Stimulated activated naive CD4-positive, alpha-beta T cell treated with Interleukin-2 at 50 U/mL for 16 hours (primary cell): ENCODE measurements at places on chromosomes 7 and 10.

GRCh38 chr7:78585980-78586379, 787.4 kb downstream of the PHTF2 start:
- DNase-seq = no peak

DNA sequence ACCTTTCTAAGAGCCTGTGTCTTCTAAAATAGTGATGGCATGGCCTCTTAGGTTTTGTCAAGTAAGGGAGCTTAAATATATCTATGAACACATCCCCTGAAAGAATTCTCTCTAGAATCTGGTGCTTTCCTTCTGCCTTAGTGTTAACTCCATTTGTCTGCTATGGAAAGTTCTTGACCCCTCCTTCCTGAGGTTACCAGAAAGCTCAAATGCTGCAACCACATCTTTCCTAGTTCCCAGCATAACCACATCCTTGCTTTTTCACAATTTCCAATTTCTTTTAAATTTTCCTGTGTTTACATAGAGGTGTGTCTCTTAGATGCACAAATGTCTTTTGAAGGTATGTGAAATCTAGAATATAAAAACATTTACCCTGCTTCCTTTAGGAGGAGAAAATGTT, 16.4 kb upstream of the GSDME start:
- no peak for DNase-seq

- DNase-seq = no peak
Observed at GRCh38 chr10:74121368-74121767, 29.3 kb downstream of the AP3M1 start.

GRCh38 chr7:131764143-131764775, 207.8 kb upstream of the PODXL start:
- DNase-seq = no peak

DNA sequence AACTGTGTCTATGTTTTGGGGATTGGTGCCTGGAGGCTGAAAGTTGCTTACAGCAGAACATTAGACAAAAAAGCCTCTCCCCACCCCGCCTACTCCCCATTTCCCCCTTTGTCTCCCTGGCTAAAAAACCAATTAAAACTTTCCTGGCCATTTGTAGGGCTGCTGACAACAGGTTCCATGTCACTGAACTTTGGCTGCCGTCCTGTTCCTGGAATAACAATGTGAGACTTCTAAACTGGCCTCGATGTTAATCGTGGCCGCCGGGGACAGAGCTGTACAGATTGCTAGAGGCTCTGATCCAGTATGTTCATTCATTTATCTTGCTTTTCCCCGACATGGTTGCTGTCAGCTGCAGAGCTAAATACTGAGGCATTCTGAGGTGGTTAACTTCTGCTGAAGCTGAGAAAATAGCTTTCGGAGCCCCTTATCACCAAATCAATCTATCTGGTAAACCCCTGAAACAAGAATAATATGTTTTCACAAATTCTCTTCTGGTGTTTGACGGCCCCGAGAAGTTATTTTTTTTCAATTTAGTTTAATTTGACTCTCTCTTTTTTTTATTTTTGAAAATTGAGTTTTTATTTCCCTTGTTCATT, 271.6 kb downstream of the GFRA1 start:
- no peak for DNase-seq

- no peak for DNase-seq
Observed at GRCh38 chr10:3868271-3868664, 83.3 kb upstream of the KLF6 start.

GRCh38 chr10:67297637-67298181, 371.9 kb downstream of the LRRTM3 start:
- no peak for DNase-seq

DNA sequence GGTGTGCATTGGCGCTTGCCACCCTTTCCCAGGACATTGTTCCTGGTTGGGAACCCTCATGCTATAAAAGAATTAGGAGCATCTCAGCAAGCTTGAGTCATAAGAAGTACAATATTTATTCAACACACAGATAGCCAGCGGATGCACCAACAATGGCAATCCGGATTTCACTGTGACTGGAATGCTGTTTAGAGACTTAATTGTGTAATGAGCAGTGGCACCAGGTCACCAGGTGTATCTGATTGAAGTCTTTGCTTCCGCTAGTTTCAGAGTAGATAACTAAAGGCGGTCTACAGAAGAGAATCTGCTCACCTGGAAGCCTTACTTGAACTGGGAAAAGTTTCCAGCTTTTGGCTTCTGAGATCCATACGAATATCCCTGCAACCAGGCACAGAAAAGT, 772.3 kb upstream of the GHITM start:
- DNase-seq = no peak

- DNase-seq = no peak
Observed at GRCh38 chr10:110069502-110069982, 61.8 kb downstream of the ADD3 start.

GRCh38 chr10:43082087-43082486, 5.2 kb downstream of the RET start:
- no peak for DNase-seq

DNA sequence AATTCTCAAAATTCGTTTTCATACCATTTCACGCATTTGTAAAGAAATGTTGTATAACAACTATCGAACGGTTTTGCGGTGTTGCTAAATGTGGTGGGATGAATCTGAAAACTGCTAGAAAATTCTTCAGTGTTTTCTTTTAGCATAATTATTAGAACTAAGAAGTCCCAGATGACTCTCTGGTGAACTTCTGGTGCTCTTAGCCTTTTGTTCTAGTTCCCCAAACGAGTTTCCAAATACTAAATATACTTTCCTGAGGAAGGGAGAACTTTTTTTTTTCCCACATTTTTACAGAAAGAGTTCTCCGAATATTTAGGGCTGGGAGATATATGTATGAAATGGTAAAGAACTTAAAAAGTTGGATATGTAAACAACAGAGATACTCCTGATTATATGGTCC, 82.5 kb downstream of the ICA1 start:
- no peak for DNase-seq

- no peak for DNase-seq
Observed at GRCh38 chr7:86814661-86815379, 171.1 kb downstream of the GRM3 start.

- peak; percentile 6 for DNase-seq
Observed at GRCh38 chr10:62244785-62245467, 23.7 kb downstream of the RTKN2 start.

DNA sequence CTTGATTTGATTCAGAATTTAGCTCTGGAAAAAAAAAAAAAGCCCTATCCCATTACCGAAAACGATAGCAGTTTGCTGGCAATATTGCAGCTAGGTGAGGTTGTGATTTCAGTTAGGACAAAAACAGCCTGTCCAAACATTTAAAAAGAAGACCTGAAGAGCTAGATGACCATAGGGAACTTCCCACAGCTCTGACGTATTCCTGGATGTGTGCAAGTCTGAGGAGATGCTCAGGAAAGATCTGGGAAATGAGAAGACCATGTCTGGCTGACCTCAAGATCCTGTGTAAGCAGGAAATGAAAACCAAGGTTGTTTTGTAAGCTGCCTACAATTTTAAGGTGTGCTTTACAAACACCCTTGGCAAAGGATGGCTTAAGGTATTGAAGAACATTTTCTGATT, 88.7 kb downstream of the RAMP3 start:
- no peak for DNase-seq

- no peak for DNase-seq
Observed at GRCh38 chr10:129440247-129440646, 26.8 kb upstream of the MGMT start.

GRCh38 chr10:11325817-11326216, 285.6 kb downstream of the USP6NL start:
- no peak for DNase-seq

DNA sequence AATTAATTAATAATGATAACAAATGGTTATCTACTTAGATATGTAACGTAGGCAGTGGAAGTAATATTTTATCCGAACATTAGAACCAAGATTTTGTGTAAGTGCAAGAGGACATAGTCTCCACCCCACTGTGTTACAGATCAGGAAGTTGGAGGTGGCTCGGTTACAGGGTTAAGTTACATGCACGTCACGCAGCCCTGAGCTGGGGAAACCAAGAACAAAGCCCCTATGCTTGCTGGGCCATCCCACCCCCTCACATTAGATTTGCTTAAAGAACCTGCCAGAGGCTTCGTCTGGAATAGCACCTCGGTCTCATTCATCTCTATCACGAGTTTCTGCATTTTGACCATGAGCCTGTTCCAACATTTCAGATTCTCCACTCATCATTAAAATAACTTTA, 214.1 kb downstream of the ADARB2 start:
- no peak for DNase-seq

DNA sequence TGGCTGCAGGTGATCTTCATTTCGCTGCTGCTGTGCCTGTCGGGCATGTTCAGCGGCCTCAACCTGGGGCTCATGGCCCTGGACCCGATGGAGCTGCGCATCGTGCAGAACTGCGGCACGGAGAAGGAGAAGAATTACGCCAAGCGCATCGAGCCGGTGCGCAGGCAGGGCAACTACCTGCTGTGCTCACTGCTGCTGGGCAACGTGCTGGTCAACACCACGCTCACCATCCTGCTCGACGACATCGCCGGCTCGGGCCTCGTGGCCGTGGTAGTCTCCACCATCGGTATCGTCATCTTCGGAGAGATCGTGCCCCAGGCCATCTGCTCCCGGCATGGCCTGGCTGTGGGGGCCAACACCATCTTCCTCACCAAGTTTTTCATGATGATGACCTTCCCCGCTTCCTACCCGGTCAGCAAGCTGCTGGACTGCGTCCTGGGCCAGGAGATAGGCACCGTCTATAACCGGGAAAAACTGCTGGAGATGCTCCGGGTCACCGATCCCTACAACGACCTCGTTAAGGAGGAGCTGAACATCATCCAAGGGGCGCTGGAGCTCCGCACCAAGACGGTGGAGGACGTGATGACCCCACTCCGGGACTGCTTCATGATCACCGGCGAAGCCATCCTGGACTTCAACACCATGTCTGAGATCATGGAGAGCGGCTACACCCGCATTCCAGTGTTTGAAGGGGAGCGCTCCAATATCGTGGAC, 1.3 kb downstream of the CNNM2 start:
- no peak for DNase-seq

DNA sequence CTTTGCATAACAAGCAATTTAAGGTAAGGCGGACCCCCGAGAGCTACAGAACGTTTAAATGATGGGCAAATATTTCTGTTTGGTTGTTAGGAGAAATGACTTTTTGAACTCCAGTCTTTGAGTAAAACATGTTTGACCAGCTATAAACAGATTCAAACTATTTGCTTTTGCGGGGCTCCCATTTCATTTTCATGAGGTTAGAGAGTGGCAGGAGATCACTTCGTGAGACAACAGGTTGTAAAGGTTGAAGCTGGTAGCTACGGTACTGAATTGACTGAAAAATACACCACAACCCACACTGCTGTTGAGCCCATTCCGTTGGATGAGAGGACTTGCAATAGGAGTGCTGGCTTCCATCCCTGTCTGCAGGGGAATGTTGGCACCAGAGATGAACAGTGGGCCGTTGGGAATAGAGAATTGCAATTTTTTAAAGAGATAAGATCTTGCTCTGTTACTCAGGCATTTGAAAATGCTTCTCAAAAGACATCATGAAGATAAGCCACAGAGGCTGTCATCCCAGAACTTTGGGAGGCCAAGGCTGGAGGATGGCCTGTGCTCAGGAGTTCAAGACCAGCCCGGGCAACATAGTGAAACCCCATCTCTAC, 65.7 kb upstream of the CARD11 start:
- no peak for DNase-seq

DNA sequence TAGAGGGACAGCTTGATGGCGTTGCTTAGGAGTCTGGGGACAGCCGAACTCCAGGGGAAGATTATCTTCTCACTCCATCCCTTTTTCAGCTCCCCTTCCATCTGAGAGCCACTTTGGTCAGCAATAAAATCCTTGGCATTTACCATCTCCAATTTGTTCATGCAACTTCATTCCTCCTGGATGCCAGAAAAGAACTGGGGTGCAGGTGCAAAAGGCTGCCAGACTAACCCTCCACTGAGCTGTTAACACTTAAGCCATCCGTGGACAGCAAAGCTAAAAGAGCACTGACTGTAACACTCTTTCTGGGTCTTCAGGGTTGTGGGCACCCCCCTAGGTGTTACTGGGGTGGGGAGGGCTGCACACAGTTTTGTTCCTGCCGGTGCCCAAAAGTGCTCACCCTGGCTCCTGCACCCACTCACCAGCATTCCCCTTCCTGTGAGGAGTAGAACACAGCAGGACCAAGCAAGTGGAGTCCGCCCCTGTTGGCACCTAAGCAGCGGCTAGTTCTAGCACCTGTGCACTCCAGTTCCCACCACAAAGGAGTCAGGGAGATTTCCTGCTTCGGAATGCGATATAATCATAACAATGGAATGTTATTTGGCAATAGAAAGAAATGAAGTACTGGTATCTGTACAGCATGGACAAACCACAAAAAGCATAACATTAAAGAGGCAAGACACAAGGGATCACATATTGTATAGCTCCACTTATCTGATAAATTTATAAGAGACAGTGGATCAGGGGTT, 95.1 kb downstream of the NPY start:
- no peak for DNase-seq

- DNase-seq = no peak
Observed at GRCh38 chr10:81524467-81524866, 350.5 kb upstream of the NRG3 start.

- no peak for DNase-seq
Observed at GRCh38 chr10:131166486-131166885, 145.0 kb downstream of the TCERG1L start.

- no peak for DNase-seq
Observed at GRCh38 chr10:30495687-30496086, 61.7 kb downstream of the MAP3K8 start.

DNA sequence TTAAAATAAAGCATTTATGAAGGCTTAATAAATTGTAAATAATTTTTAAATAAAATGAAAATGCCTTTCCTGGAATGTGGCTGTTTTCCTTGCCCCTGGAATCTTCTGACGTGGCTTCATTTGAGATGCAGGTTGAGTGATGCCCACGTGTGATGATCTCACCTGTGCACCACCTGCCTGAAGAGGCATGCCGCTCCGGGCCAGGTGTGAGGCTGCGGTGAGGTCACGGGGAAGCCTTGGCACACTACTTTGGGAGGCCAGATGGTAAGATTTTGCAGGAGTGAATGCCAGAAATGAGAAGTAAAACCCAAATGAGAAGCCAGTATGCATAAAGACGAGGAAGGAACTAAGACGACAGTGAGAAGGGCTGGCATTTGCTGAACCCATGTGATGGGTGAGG, 36.2 kb downstream of the GOT1 start:
- DNase-seq = no peak

GRCh38 chr10:93473804-93474472, 8.2 kb downstream of the MYOF start:
- no peak for DNase-seq

DNA sequence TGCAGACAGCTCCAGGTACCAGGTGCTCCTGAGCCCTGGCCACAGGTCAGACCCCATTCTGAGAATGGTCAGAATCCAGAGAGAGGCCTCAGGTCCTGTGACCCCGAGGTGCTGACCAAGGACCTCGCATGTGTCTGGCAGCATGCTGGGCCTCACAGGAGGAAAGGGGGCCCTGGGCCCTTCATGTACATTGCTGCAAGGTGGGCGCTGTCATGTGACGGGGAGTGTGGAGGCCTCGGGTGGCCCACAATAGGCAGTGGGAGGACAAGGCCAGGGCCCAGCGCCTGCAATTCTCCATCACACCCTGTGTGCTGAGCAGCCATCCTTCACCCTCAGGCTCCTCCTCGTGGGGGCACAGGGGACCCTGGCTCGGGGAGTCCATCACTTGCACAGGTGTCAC, 15.5 kb upstream of the RET start:
- no peak for DNase-seq
